ENCODE measurements at places on chromosomes 12 and 14.

DNA sequence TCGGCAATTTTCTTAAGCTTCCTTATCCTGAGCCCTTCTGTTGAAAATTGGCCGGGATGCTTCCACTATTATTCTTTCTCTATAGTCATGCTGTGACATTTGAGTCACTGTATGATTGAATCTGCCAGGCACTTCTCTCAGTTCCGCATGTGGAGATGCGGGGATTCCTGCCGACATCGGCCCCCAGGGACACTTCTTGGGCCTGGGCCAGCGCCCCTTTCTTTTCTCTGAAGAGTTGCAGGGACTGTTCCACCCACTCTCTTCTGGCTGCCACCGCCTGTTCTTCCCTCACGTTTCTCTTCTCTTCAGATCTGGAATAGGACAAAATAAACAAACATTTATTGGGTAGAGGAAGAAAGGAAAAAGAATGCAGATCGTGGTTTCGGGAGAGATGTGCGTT lies 310.1 kb downstream of the ETNK1 start:
- DNase-seq: no peak

- no peak for DNase-seq
These were observed 203.6 kb downstream of the NUAK1 start for GRCh38 chr12:105935106-105935505.

GRCh38 chr12:40153432-40153831 lies 47.6 kb upstream of the SLC2A13 start:
- no peak for DNase-seq

- no peak for DNase-seq
These were observed 2.8 kb upstream of the TMEM119 start for GRCh38 chr12:108600702-108601007.

DNA sequence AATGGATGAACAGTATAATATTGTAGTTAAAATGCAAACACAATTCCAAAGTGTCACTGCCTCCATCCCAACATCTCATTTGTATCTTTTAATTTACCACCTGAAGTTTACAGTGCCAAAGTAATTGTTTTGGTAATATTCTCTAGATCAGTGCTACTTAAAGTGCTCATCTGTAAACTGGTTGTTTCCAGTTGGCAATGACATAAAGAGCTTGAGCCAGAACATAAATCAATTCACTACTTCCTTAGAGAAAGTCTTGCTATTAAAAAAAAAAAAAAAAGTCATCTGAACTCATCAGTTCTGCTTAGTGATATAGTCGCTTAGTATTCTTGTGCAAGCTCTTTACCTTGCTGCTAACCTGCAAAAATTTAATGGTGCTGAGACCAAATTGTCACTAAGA lies 16.4 kb downstream of the PLCZ1 start:
- DNase-seq: no peak

Data from effector memory CD4-positive, alpha-beta T cell (primary cell).